ENCODE measurements at places on chromosomes 3 and 15.

- DNase-seq, result no peak
Observed at GRCh38 chr3:173548261-173548660, 150.7 kb downstream of the NLGN1 start.

- no peak for DNase-seq
Observed at GRCh38 chr15:85587707-85588411, 206.9 kb downstream of the KLHL25 start.

DNA sequence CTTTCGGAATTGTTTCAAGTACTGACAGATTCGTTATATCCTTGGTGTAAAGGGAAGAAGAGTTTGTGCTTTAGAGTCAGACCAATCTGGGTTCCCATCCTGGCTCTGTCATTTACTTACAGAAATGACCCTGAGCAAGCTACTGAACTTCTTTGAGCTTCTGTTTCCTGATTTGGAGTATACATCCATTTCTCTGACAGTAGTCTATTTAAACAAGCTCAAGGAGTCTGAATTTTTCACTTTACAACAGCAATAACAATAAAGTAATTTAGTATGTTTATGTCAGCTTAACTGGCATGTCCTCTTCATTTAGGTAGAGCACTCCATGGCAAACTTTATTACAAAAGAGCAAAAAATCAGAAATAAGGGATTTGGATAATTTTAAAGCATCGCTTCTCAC is 27.8 kb downstream of the FAM98B start:
- DNase-seq, result no peak

DNA sequence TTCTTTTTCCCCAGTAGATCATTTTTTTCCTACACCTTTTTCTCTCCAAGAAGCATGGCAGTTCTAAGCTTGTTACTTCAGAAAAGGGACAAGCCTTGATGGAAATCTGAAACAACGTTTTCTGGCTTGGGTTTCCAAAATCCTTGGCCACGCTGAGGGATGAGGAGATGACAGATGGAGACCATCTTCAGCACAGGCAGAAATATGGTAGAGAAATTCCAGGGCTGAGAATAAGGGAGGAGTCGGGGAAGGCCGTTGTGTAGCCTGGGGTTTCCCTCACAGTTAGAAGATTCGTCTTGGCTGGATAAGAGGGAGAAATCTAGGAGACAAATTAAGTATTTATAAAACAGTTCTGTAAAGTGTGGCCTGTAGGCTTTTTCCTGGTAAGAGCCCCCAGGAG is 33.9 kb upstream of the STT3B start:
- DNase-seq, result no peak

GRCh38 chr3:9690451-9691450 is 12.9 kb upstream of the CPNE9 start:
- no peak for DNase-seq

- DNase-seq, result no peak
Observed at GRCh38 chr15:77853008-77853328, 220.3 kb upstream of the LINGO1 start.

All from NCI-H345 (cell line).